ENCODE measurements at places on chromosomes 12 and 14.
A peak's percentile ranks its signal among the peaks of the same experiment; 100 is the strongest.

- DNase-seq = peak; percentile 54
Observed at GRCh38 chr12:96063046-96063445, 27.7 kb upstream of the LTA4H start.

DNA sequence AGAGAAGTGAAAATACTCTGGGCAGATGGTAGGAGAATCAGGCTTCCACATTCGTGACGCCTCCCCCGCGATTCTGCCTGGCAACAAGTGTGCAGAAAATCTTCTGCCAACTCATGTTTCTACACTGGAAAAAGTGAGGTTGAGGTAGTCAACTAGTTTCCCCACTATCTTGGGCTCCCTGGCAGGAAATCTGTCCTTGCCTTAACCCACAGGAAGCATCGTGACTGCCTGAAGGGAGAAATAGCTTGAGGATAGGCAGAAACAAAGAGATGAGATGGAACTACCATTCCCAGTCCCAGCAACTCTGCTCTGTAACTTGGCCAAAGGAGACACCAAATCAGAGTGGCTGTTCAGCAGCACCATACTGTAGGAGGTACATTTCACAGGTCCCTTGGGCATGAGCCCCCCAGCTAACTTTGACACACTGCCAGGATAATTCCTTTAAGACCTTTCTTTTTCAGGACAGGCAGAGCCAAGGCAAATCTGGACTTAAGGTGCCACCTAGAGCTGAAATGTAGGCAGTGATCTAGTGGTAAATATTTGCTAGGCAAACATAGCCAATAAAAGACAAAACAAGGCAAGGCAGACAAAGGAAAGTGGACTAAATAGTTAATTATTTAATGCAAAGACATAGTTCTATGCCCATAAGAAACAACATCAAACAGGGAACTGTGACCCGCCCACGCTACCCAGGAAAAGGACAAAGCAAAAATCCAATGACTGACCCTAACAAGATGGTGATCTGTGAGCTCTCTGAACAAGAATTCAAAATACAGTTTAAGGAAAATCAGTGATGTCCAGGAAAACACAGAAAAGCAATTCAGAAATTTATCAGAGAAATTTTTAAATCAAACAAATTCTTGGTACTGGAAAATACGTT, 205.1 kb downstream of the PTPRO start:
- peak; percentile 78 for DNase-seq

- DNase-seq = no peak
Observed at GRCh38 chr14:90451961-90452360, 55.1 kb downstream of the CALM1 start.

GRCh38 chr14:50839048-50839447, 8.1 kb upstream of the NIN start:
- DNase-seq = no peak

- peak; percentile 57 for DNase-seq
Observed at GRCh38 chr12:26863515-26863914, 30.5 kb upstream of the ITPR2 start.

GRCh38 chr12:110168732-110169455, 44.7 kb downstream of the IFT81 start:
- no peak for DNase-seq

GRCh38 chr12:11927286-11927935, 143.3 kb upstream of the BCL2L14 start:
- no peak for DNase-seq

DNA sequence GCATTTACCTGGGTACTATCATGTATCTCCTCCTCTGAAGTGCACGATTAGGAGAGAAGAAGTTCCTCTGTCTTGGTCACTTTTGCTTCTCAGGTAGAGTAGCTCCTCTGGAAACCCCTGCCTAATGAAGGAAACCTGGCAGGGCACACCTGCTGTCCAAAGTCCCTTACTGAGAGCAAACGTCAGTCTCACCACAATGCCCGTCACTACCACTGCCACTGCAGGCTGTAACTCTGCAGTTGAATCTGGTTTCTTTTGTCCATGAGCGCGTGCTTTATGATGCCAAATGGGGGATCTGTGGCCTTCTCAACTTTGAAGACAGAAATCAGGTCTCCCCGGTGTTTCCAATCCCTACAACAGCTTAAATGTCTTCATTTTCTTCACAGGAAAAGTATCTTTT, 1068.6 kb downstream of the BCL11B start:
- no peak for DNase-seq

GRCh38 chr14:78254911-78255461, 84.8 kb downstream of the NRXN3 start:
- DNase-seq = peak; percentile 40

GRCh38 chr12:117076410-117077372, 22.5 kb downstream of the TESC start:
- no peak for DNase-seq

GRCh38 chr14:24920265-24921075, 129.5 kb downstream of the STXBP6 start:
- DNase-seq = no peak

- DNase-seq = peak; percentile 37
Observed at GRCh38 chr12:20364501-20364900, 3.8 kb upstream of the PDE3A start.

DNA sequence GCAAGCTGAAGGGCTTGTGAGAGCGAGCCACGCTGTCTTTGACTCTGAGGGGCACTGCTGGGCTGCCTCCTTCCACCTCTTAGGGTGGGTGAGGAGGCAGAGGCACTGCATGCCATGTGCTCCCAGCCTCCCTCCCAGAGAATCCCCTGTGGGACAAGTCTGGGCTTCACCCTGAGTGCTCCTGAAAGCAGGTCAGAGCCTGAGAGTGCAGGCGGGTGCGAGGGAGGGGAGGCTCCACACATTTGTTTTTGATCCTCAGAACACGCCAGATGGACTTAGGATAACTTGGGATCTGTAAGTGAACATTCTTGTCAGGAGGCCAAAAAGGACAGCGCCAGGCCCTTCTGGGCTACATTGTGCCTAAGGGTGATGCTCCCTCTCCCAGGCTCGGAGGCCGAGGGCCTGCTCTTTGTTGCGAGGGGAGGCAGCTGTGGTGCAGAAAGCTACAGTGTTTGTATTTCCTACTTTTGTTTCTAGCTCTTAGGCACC, 155.4 kb downstream of the TMX1 start:
- DNase-seq = no peak

DNA sequence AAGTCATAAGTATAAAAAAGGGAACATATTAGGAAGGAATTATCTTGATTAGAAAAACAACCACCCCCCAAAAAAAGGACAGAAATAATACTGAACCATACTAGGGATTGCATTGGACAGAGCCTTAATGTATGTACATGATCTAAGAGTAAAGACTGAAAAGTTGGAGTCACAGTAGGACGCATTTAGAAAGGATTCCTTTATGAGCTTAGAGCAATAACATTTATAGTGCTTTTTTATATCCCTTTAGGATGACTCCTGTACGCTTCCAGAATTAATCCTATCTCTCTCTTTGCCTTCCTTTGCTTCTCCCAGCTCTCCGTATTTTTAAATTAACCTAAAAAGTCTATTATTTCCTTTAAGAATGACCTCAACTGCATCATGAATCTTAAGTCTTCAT, 75.3 kb downstream of the PTPRR start:
- no peak for DNase-seq

DNA sequence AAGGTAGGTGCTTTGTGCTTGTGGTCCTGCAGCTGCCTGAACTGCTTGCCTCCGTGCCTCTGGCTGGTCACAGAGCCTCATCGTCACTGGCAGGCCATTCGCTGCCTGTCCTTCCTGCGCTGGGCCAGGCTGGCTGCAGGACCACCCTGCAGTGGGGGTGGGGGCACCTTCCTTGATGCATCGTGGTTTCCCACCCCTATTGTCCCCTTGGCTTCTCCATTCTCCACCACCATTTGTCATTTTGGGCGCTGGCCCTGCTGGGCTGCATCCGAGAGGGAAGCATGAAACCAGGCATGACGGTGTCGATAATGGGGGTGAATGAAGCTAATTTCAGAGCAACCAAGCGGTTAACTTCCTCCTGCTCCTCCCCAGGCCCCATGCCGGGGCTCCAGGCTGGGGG, 127.7 kb downstream of the NRXN3 start:
- no peak for DNase-seq

GRCh38 chr12:121520586-121521086, 60.2 kb downstream of the KDM2B start:
- no peak for DNase-seq

GRCh38 chr12:560691-561390, 101.1 kb downstream of the B4GALNT3 start:
- DNase-seq = no peak

DNA sequence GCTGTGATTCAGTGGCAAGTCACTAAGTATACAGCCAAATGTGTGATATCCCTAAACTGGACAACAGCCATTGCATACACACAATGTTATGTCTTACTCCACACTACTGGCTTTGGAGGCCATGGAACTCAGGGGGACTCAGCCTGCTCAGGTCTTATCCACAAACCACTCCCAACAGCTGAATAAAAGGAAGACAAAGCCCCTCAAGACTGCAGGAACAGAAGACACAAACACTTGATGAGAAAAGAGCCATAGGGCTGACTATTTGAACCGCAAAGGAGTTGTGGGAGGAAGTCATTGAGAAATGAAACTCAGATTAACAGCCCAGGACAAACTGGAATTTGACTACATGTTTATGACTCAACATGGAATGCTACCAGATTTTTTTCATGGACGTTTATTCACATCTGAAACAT, 40.9 kb downstream of the PTGER2 start:
- DNase-seq = peak; percentile 14

GRCh38 chr12:33828326-33828725, 194.0 kb upstream of the ALG10 start:
- DNase-seq = no peak

DNA sequence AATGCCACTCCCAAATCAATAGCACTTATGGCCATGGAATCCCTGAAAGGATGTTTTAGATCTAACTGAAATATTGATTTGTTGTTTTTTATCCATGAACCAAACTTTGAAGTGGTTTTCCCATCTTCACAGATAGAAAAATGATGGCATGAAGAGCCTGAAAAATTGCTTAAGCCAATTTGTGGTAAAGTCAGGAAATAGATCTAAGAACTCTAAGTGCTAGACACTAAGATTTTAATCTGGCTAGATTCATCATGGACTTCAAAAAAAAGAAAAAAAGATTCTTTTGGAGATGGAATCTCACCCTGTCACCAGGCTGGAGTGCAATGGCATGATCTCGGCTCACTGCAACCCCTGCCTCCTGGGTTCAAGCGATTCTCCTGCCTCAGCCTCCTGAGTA, 45.0 kb upstream of the STRN3 start:
- DNase-seq = no peak

- no peak for DNase-seq
Observed at GRCh38 chr12:820336-820735, 68.0 kb downstream of the WNK1 start.

DNA sequence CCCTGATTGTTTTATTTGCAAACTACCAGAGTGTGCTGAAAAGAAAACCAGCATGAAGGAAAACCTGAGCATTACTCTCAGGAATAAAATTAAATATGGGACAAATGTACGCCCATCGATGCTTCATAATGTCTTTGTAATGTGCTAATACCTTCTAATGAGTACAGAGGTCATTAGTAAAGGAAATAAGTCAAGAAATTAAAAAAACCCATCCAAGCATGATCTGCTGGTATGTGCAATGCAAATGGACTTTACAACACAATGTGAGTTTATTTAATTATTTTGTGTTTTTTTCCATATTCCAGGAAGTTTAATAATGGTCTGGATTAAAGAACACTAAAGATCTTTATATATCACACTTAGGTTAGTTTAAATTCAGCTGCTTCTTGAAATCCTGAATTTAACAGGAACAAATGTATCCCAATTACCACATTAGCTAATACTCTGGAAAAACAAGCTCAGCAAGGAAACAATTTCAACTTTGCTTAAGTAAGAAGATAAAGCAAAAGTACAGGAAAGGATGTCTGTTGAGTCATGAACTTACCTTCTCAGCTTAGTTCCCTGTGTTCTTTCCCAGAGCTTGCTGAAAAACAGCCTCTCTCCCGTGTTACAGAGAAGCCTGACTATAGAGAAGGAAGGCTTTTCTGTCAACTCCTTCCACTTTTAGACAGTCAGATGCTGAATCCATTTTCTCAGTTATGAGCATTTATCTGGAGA, 179.3 kb upstream of the TMEM260 start:
- DNase-seq = no peak

GRCh38 chr12:62519043-62519442, 52.4 kb downstream of the MON2 start:
- no peak for DNase-seq

- no peak for DNase-seq
Observed at GRCh38 chr14:38583471-38583870, 327.6 kb upstream of the CLEC14A start.

DNA sequence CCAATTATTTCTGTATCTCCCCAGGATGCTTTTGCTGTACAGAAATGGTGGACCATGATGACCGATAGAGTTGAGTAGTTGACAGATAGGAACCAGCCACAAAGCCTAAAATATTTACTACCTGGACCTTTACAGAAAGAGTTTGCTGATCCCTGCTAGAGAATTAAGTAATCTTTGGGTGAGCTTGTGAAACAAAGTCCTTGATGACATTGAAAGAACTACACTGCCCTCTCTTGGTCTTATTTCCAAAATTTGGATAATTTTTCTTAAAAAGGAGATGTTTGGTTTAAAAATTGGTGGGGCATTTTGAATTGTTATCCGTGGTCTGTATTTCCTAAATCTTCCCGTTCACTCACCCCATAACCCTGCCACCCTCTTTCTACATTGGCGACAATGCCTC, 13.7 kb upstream of the TCTN1 start:
- DNase-seq = peak; percentile 72

GRCh38 chr12:24600996-24601395, 347.9 kb downstream of the BCAT1 start:
- no peak for DNase-seq

- peak; percentile 45 for DNase-seq
Observed at GRCh38 chr12:23944067-23944466, 5.4 kb downstream of the SOX5 start.

- no peak for DNase-seq
Observed at GRCh38 chr12:48352157-48352760, 1.5 kb upstream of the ZNF641 start.

DNA sequence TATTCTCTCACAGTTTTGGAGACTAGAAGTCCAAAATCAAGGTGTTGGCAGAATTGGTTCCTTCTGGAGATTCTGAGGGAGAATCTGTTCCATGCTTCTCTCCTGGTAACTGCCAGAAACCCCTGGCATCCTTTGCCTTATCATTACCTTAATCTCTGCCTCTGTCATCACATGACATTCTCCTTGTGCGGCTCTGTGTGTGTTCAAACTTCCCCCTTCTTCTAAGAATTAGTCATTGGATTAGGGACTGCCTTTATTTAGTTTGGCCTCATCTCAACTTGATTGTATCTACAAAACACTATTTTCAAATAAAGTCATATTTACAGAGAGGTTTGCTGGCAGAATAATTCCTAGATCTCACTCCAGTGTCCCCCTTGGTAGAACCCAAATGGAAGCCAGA, 68.9 kb downstream of the ZNF641 start:
- no peak for DNase-seq

- DNase-seq = no peak
Observed at GRCh38 chr14:71652368-71652767, 279.9 kb upstream of the RGS6 start.

- no peak for DNase-seq
Observed at GRCh38 chr12:19224746-19225145, 95.2 kb downstream of the PLEKHA5 start.

GRCh38 chr14:70871863-70872677, 35.2 kb upstream of the PCNX1 start:
- DNase-seq = no peak

GRCh38 chr14:72741826-72742117, 152.1 kb downstream of the DPF3 start:
- no peak for DNase-seq
